ENCODE measurements at places on chromosomes 2 and 18.

- no peak for DNase-seq
These were observed 42.3 kb downstream of the NOL10 start for GRCh38 chr2:10647441-10647840.

DNA sequence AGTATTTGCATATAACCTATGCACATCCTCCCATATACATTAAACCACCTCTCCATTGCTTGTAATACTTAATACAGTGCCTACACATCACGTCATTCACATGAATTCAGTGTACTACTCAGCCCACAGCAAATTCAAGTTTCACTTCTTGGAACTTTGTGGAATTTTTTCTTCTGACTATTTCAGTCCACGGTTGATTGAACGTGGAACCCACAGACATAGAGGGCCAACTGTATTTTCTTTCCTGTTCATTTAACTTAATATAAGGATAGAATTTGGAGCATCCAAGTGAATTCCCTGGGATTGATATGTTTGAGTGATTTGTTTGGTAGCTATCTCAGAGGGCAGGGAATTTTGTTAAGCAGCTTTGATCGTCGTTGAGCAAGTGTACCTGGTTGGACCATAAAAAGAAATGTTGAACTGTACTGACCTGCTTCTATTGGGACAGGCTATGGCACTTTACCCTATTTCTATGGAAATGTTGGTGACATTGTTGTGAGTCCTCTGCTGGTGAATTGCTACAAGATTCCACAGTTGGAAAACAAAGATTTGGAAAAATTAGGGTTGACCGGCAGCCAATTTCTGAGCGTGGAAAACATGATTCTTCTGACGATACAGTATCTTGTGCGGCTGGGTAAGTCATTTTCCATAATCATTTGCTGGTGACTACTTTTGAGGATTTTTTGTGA lies 156.6 kb downstream of the ESCO1 start:
- no peak for DNase-seq

DNA sequence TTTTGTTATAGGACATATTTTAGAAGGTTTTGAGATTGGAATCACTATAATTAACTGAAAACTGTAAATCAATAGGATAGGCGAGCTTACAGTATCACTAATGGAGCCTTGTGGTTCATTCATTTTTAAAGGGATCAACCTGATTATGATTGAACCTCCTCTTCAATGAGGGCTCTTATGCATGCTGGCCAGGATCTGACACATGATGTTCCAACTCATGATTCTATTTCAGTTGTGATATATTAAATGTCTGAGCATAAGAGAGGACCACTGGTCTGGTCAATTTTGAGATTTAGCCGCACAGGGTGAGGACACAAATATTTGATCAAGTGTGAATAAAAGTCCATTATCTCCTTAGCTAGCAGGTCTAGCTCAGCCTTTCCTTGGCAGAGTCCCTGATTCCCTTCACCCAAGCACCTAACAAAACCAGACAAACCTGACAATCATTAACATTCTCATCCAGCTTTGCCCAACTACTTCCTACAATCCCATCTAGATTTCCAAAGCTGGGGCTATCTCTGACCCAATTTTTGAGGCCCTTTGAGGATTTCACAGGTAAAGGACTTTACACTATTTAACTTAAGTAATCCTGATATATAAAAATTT lies 6.9 kb upstream of the MAP4K4 start:
- no peak for DNase-seq

GRCh38 chr2:49248506-49248905 lies 94.2 kb upstream of the FSHR start:
- peak; percentile 93 for DNase-seq

GRCh38 chr2:62055724-62056336 lies 140.1 kb upstream of the B3GNT2 start:
- peak; percentile 31 for DNase-seq

DNA sequence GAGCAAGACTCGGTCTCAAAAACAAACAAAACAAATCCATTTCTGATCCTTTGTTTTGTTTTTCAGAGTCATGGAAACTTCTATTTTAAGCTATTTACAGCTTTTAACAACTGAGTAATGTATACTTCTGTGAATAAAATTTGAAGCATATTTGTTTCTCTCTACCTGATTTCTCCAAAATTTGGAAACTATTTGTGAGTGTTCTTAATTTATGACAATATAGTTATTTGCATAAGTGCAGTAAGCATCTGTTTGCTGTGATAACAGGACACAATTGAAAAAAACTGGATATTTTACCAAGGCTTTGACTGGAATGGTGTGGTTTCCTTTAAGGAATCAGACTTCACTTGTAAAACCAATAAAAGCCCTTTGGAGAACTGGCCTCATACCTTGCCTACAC lies 53.3 kb upstream of the GULP1 start:
- DNase-seq, result no peak

DNA sequence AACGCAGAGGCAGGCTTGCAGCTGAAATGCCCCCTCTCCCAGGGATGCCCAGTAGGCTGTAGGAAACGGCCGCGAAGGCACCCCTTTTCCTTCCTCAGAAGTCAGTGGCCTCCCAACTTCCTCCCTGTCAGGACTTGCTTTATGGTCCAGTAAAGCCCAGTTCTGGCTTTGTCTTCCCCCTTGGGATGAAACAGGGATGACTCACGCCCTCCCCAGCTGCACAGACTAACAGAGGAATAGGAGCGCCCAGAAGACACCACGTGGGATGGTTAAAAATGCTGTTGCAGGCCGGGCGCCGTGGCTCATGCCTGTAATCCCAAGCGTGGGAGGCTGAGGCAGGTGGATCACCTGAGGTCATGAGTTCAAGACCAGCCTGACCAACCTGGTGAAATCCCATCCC lies 6.9 kb downstream of the CREG2 start:
- DNase-seq, result peak; percentile 89

Data from HT1080 (cell line).